Natural killer cell (primary cell): ENCODE measurements at places on chromosomes 16 and 17. TPM values are rescaled to one million over a fixed set of nuclear protein-coding genes. Genes with fewer than 3 reads are reported as not detected.

Gene TMEM114
- total RNA-seq, result not detected

DNA sequence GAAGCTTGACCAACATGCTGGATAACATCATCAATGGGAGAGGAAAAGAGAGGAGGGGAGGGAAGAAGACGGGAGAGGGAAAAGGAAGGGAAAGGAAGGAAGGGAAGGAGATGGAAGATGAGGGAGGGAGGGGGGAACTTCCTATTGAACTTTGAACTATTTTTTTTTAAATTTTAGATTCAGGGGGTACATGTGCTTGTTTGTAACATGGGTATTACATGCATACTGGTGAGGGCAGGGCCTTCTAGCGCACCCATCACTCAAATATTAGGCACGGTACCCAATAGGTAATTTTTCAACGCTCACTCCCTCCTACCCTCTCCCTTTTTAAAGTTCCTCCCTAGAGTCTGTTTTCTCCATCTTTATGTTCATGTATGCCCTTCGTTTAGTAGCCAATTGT is 383.2 kb upstream of the XYLT1 start:
- DNase-seq, result no peak

- no peak for DNase-seq
Observed at GRCh38 chr16:2810651-2811050, 6.4 kb upstream of the PRSS21 start.

Gene LLGL1
- total RNA-seq, result 19.7 TPM

Gene SECTM1
- total RNA-seq, result 6.3 TPM

GRCh38 chr16:67781565-67781921 is 24.8 kb downstream of the RANBP10 start:
- no peak for DNase-seq

- DNase-seq, result no peak
Observed at GRCh38 chr17:1616101-1616500, 12.5 kb downstream of the SLC43A2 start.

DNA sequence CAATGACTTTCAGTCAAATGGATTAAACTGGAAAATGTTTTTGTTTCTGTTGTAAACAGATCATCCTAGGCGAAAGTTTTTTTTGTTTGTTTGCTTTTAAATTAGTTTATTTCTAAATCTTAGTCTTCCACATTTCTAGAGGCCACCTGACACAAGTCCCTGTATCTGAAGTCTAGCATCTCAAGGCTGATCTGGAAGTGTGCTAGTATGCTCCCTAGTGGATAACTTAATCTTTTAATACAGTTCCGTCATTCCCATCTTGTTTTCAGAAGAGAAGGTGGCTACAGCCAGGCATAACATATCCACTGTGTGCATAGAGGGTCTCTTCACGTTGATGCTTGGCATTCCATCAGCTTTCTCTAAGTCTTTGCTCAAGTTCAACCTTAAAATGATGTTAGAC is 7.6 kb downstream of the IFT20 start:
- no peak for DNase-seq

GRCh38 chr17:55549140-55549539 is 37.9 kb upstream of the SMIM36 start:
- DNase-seq, result peak; percentile 27

GRCh38 chr16:48611329-48612137 is 1.6 kb upstream of the N4BP1 start:
- DNase-seq, result peak; percentile 77

DNA sequence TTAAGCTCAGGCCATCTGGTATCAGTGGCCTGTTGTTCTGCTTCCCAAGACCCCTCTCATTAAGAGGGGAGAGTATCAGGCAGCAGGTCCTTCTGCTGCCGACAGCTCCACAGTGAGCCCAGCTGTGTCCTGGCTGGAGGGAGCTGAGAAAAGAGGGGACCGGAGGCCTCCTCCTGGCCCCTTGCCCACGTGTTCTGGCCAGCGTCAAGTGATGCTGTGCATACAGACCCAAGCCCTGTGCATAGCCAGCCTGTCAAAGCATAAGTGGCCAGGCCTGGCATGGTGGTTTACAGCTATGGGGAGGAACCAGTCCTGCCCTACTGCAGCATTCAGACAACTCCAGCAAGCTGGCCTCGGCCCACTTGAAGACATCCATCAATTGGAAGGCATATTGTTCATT is 48.0 kb downstream of the ABCC6 start:
- no peak for DNase-seq

GRCh38 chr16:2910441-2910969 is 1.2 kb upstream of the FLYWCH1 start:
- no peak for DNase-seq

- DNase-seq, result no peak
Observed at GRCh38 chr17:41190328-41190727, 641 bp downstream of the KRTAP9-1 start.

DNA sequence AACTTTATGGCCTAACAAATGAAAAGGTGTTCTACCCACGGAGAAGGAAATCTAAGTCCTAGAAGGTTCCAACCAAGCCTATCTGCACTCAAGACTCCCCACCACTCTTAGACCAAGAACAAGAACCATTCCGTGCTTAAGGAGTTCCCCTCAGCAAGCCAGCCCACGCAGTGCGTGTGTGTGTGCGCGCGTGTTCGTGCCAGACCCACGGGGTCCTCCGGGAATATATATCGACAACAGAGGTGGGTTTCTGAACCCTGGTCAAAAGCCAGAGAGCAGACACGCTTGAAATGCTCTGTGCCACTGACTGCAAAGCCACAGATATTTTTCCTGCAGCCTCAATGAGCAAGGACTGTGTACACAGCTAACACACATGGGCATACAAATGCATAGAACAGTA is 70.7 kb downstream of the SLC39A11 start:
- DNase-seq, result no peak

DNA sequence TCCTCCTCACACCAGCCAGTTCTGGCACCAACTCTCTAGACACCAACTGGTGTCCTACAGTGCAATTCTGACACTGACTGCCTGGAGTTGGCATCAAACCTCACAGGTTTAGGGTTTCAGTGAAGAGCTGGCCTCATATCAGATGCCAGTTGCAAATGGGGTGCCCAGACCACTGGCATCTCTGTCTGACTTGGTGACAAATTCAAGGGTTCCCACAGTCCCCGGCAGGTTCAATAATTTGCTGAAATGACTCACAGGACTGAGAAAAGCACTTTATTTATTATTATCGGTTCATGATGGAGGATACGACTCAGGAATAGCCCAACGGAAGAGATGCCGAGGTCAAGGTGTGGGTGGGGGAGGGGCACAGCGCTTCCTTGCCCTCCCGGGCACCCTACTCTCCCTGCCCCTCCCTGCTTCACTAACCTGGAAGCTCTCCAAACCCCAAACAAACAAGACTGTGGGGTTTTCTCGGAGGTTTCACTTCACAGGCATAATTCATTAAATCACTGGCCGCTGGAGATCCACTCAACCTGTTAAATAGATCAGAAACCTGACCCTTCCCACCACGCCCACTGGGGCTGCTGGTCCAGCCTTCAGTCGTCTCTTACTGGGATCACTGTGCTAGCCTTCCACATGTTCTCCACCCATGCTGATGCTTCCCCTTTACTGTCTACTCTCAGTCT is 1.7 kb upstream of the NLRP1 start:
- DNase-seq, result no peak

Gene TNFRSF17
- 6.6 TPM for total RNA-seq

Gene RPH3AL
- total RNA-seq, result 7.2 TPM

GRCh38 chr17:83004791-83005380 is 74.5 kb upstream of the METRNL start:
- DNase-seq, result no peak

Gene PRAC1
- total RNA-seq, result not detected

GRCh38 chr17:78235885-78236284 is 4.5 kb downstream of the TMEM235 start:
- DNase-seq, result no peak

GRCh38 chr17:37060928-37061327 is 112.2 kb downstream of the AATF start:
- no peak for DNase-seq

- no peak for DNase-seq
Observed at GRCh38 chr17:55435408-55435807, 13.8 kb upstream of the MMD start.

DNA sequence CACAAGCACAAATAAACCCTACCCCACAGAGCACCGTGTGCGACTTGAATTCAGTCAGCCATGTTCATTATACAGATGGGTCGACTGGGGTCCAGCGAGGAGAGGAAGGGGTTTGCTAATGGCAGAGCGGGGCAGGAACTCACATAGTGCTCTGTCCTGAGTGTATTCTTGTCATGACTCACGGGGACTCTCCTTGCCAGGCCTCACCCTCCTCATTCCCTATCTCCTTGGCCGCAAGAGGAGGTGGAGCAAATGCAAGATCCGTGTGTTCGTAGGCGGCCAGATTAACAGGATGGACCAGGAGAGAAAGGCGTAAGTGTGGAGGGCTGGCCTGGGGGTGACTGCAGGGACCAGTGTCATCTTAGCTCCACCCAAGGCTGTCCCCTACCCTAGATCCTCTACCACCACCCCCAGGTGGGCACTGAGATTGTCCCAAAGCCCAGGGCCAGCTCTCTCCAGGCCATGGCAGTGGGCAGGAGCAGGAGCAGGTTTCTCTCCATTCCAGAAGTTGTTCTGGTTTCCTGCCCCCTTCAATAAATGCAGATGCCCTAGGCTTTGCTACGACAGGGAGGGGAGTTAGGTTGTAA is 29.4 kb downstream of the SLC12A3 start:
- no peak for DNase-seq

GRCh38 chr17:38748892-38749222 is 721 bp upstream of the PCGF2 start:
- DNase-seq, result no peak

DNA sequence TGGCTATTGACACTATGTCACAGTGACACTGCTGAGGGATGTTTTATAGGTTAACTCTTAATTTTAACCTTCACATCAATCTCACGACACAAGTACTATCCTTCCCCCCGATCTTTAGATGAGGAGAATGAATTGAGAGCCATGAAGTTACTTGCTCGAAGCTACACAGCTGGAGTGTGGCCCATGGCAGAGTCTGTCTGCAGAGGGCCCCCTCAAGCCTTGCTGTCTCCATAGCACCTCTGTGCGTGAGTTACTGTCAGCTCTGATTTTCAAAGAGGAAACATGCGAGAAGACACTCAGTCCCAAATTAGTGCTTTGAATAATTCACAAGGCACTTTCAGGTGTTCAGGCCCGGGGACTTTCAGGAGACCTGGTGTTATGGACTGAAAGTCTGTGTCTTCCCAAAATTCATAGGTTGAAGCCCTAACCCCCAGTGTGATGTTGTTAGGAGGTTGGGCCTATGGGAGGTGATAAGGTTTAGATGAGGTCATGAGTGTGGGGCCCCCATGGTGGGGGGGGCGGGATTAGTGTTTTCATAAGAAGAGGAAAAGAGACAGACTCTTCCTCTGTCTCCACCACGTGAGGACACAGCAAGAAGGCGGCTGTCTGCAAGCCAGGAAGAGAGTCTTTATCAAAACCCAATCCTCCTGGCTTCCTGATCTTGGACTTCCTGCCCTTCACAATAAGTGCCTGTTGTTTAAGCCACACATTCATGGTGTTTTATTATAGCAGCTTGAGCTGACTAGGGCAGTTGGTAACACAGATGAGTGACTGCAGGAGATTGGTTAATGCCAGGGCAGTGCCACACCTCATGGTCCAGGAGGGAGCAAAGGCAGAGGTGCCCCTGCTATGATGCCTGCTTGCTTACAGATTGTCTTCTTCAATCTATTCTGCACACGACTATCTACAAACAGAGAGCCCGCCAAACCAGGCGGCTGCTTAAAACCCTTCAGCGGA is 281.8 kb downstream of the HAPSTR1 start:
- no peak for DNase-seq

GRCh38 chr17:2063261-2064146 is 8.6 kb downstream of the HIC1 start:
- no peak for DNase-seq

DNA sequence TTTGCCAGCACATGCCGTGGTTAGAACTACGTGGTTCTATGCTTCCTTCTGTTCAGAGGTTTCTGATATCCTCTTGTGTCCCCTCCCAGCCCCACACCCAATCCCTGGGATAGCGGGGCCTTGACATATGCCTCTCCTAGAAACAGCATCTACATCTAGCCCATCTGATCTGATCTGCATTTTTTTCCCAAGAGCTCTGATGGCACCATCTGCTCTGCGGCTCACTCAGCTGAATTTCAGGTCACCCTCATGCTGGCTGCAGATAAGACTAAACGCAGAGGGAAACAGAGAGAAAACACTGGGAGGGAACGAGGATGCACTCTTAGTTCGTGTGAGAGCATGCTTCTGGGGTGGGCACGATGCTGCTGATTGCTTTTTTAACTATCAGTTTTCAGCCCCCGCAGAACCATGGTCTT is 10.7 kb downstream of the WIPI1 start:
- DNase-seq, result no peak

GRCh38 chr16:84895016-84895415 is 75.2 kb downstream of the CRISPLD2 start:
- DNase-seq, result no peak

GRCh38 chr16:13296206-13296605 is 394.8 kb downstream of the SHISA9 start:
- no peak for DNase-seq

Gene TNS4
- 0.65 TPM for total RNA-seq

Gene ABCA9
- 0.63 TPM for total RNA-seq

Gene STH
- not detected for total RNA-seq

DNA sequence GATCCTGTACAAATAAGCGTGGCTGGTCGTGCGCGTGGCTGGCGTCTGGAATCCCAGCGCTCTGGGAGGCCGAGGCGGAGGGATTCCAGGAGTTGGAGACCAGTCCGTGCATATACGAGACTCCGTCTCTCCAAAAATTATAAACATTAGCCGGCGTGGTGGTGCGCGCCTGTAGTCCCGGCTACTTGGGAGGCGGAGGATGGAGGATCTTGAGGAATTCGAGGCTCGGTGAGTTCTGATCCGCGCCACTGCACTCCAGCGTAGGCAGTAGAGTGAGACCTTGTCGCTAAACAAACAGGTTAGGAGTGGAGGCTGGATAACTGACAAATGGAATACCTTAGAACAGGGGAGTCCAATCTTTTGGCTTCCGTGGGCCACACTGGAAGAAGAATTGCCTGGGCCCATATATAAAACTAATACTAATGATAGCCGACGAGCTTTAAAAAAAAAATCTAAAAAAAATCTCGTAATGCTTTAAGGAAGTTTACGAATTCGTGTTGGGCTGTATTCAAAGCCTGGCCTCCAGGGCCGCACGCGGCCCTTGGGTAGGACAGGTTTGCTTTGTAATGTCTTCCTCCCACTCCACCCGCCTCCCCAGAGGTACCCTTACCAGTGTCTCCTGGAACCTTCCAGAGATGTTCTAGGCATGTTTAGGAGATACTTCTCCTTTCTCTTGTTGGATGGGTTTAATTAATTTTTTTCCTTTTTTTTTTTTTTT is 909 bp upstream of the RSL1D1 start:
- DNase-seq, result no peak

GRCh38 chr16:48597563-48598387 is 12.2 kb downstream of the N4BP1 start:
- no peak for DNase-seq

GRCh38 chr17:10547351-10547750 is 2.1 kb downstream of the MYH2 start:
- DNase-seq, result no peak

Gene ANKRD40CL
- not detected for total RNA-seq

- DNase-seq, result no peak
Observed at GRCh38 chr17:65936013-65936412, 255.9 kb downstream of the CEP112 start.

- no peak for DNase-seq
Observed at GRCh38 chr17:6815775-6816174, 15.8 kb downstream of the TEKT1 start.
